ENCODE measurements at places on chromosomes 7 and 10. TPM values are rescaled to one million over a fixed set of nuclear protein-coding genes. Genes with fewer than 3 reads are reported as not detected.

- no peaks in the 10 kb centered on the region for H3K36me3 ChIP-seq
- DNase-seq = no peak
- H3K27me3 ChIP-seq = no peaks in the 10 kb centered on the region
Observed at GRCh38 chr7:90708841-90709317, 112.8 kb downstream of the CDK14 start.

DNA sequence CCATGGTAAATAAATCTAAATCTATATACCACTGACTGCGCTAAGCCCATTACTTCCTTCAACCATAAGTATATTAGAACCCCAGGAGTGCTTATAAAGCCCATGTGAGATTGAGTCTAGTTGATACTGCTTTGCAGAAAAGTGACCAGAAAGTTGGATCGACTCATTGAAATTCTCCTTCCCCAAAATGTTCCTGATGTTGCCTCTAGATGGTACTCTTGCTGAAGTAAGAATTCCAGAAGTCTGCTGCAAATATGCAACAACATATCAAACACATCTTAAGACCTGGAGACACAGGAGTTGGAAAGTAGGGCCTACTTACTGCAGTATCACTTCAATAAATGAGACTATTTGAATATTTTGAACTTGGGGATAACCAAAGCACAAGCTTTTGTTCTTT lies 550.8 kb downstream of the IPMK start:
- H3K4me1 ChIP-seq = no peaks in the 10 kb centered on the region
- no peak overlapping the region for H3K4me3 ChIP-seq
- DNase-seq = no peak
- no peak overlapping the region for H3K27ac ChIP-seq
- no peaks in the 10 kb centered on the region for H3K36me3 ChIP-seq

DNA sequence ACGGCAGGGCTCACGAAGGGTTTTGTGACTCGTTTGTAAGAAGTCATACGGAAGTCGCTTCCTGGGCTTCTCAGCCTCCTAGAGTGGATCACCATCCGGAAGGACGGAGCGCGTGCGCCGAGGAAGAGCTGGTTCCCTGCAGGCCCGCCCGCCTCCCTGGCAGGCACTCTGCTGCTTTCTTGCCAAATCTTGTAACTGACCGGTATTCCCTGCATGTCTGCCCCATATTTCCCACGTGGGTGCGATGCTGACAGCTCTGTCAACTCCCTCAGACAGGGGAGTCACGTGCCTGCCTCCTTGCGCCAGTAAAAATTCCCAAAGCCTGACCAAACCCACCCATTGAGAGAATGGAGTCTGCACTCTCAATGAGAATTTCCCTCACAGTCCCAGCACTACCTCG lies 12.7 kb downstream of the SHH start:
- peaks cover 49% of the 10 kb centered on the region for H3K27me3 ChIP-seq
- H3K27ac ChIP-seq = no peak overlapping the region
- peak; percentile 91 for DNase-seq
- no peaks in the 10 kb centered on the region for H3K4me1 ChIP-seq
- peak overlapping the region; percentile 22 for H3K4me3 ChIP-seq
- H3K36me3 ChIP-seq = no peaks in the 10 kb centered on the region

GRCh38 chr7:12550956-12551355 lies 19.6 kb upstream of the SCIN start:
- DNase-seq = peak; percentile 74
- no peaks in the 10 kb centered on the region for H3K27me3 ChIP-seq
- no peaks in the 10 kb centered on the region for H3K36me3 ChIP-seq

DNA sequence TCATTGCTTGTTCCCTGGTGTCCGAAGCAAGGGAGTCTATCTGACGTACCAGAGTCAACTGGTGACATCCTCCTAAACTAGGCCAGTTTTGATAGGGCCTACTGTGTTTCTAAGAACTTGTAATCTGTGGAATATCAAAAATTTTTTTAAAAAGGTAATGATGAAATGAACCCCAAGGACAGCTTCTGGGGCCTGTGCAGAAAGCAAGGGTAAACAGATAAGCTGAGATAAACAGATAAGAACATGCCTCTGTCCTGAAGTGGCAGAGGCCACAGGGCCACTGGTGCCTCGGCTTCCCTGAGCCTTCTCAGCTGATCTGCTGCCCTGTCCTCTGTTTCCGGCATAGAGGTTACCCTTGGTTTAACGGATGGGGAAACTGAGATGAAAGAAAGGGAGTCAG lies 8.8 kb downstream of the GRK5 start:
- H3K27ac ChIP-seq = no peak overlapping the region
- H3K4me1 ChIP-seq = peaks cover 10% of the 10 kb centered on the region
- DNase-seq = no peak
- H3K4me3 ChIP-seq = no peak overlapping the region

DNA sequence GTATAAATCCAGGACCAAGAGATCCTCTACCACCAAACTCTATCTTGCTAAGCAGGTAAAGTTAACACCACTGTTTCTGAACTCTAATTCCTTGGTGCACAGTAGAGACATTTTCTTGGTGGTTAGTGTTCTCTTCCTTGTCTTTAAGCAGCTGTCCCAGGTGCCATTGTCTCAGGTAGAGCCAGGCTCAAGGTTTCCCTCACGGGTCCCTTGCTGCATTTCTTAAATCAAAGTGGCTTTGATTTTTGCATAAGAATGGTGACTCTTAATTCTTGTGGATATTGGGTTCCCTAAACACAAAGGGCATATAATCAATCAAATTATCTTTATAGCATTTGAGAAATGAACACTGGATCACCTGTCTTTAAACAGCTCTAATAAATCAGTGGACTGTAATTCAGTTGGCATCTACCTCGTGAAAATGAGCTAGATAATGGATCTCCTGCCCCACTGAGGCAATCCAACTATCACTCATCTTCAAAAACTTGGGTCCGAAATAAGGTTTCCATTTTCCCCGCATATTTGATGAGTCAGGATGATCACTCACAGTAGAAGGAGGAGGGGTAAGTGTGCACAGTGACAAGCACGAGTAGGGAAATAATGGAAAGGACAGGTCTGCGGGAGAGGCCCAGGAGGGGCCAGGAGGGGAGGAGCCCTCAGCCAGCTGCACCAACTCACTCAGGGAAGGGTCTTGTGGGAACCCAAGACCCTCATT lies 2.4 kb downstream of the ABCC2 start:
- H3K27ac ChIP-seq = peak overlapping the region; percentile 59
- H3K4me1 ChIP-seq = peaks cover 42% of the 10 kb centered on the region
- no peaks in the 10 kb centered on the region for H3K27me3 ChIP-seq
- H3K4me3 ChIP-seq = no peak overlapping the region

DNA sequence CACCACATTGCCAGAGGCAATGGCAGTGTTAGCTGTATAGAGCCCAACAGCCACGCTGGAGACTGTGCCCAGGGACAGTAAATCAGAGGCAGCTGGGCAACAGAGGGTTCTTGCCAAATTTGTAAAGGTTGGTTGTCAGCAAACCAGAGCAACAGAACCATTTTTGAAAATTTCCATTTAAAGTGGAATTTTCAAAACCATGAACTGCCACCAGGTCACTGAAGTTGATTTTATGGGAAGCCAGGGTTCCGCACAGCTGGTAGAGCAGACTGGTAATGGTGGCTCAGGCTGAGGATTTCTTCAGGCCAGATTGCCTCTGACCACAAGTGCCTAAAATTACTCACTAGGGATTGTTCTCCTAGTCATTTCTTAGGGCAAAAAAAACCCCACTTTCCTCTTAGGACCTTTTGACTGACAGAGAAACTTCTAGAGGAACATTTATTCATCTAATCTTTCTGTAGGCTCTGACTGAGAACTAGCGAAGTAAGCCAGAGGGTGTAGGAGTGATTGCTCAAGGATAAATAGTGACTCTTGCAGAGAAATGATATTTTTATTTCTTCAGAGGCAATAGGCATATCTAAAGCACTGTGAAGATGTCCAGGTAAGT lies 342.4 kb downstream of the BBS9 start:
- no peaks in the 10 kb centered on the region for H3K36me3 ChIP-seq
- peaks cover 6% of the 10 kb centered on the region for H3K4me1 ChIP-seq
- no peaks in the 10 kb centered on the region for H3K27me3 ChIP-seq
- DNase-seq = no peak
- H3K4me3 ChIP-seq = no peak overlapping the region

TRIM56 gene
- total RNA-seq = 13.8 TPM

SORCS3 gene
- not detected for total RNA-seq

Data from osteoblast (primary cell).